ENCODE measurements at places on chromosomes 3 and 15. TPM values are rescaled to one million over a fixed set of nuclear protein-coding genes. Genes with fewer than 3 reads are reported as not detected.

Gene PPP2R3A
- 12.0 TPM for total RNA-seq

Gene SIDT1
- total RNA-seq = 2.3 TPM

Gene ZNF619
- 8.9 TPM for total RNA-seq

Gene SNX22
- total RNA-seq = under 0.01 TPM

Gene SLC25A36
- 101 TPM for total RNA-seq

Gene SCN11A
- under 0.01 TPM for total RNA-seq

Gene STAB1
- 0.07 TPM for total RNA-seq

Gene PLCH1
- 0.34 TPM for total RNA-seq
